ENCODE measurements at places on chromosomes 7 and 10. TPM values are rescaled to one million over a fixed set of nuclear protein-coding genes. Genes with fewer than 3 reads are reported as not detected.

- peak; percentile 18 for DNase-seq
Observed at GRCh38 chr10:89837165-89838043, 136.0 kb downstream of the KIF20B start.

DNA sequence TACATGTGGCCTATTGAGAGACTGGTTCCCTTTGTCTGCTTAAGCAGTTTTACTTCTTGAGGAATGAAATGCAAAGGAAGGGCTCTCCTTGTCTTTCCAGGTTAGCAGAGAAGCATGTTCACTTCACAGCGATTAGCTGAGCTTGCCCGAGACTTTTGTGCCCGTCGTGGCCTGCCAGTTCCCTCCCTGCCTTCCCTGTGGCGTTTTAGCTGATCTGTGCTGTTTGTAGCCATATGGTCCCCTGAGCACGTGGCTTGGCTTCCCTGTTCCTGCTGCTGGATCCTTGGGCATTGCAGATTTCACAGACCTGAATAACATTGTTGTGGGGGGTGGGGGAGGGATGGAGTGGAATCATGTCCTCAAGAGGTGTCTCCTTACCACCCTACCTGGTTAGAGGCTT lies 61.8 kb downstream of the SND1 start:
- no peak for DNase-seq

- peak; percentile 15 for DNase-seq
Observed at GRCh38 chr7:7761974-7762779, 43.8 kb upstream of the RPA3 start.

- no peak for DNase-seq
Observed at GRCh38 chr7:114533131-114533530, 118.5 kb downstream of the FOXP2 start.

- peak; percentile 36 for DNase-seq
Observed at GRCh38 chr7:55214707-55215106, 150.4 kb upstream of the LANCL2 start.

The SAP25 gene
- total RNA-seq = 1.4 TPM

The SFRP4 gene
- total RNA-seq = 0.19 TPM

The CRPPA gene
- total RNA-seq = 3.9 TPM

The ITGA8 gene
- total RNA-seq = not detected

Measured in astrocyte (in vitro differentiated cells and primary cell).